Activated CD4-positive, alpha-beta T cell treated with anti-CD3 and anti-CD28 coated beads, Interleukin-2, amount 10 ng/mL, durations not matched to agents 7 days and 5 days (primary cell): ENCODE measurements at places on chromosomes 12 and 14. TPM values are rescaled to one million over a fixed set of nuclear protein-coding genes. Genes with fewer than 3 reads are reported as not detected.

The DUSP16 gene
- 35.9 TPM for total RNA-seq

The PRIMA1 gene
- total RNA-seq, result not detected

The SAMD15 gene
- total RNA-seq, result 0.27 TPM

DNA sequence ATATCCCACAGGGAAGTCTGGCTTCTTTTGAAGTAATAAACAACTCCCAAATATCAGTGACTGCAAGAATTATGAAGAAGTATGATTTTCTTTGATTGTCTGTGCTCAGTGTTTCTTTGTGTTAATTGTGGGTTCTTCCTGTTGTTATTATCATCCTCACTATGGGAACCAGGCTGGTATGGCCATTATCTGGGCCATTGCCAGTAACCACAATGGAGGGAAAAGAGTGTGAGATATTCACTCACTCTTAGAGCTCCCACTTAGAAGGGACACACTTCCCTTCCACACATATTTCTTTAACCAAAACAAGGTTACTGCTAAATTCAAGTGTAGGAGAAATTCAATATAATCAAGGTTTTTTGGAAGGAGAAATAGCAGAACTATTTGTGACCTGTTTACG, 503.7 kb downstream of the SLC6A15 start:
- no peaks in the 10 kb centered on the region for H3K27me3 ChIP-seq
- no peak for DNase-seq
- no peaks in the 10 kb centered on the region for H3K36me3 ChIP-seq
- H3K4me3 ChIP-seq, result no peak overlapping the region
- no peak overlapping the region for H3K27ac ChIP-seq

GRCh38 chr12:106527356-106527755, 55.4 kb upstream of the RFX4 start:
- H3K36me3 ChIP-seq, result no peaks in the 10 kb centered on the region
- no peaks in the 10 kb centered on the region for H3K4me1 ChIP-seq
- H3K27me3 ChIP-seq, result peaks cover 23% of the 10 kb centered on the region
- DNase-seq, result no peak

DNA sequence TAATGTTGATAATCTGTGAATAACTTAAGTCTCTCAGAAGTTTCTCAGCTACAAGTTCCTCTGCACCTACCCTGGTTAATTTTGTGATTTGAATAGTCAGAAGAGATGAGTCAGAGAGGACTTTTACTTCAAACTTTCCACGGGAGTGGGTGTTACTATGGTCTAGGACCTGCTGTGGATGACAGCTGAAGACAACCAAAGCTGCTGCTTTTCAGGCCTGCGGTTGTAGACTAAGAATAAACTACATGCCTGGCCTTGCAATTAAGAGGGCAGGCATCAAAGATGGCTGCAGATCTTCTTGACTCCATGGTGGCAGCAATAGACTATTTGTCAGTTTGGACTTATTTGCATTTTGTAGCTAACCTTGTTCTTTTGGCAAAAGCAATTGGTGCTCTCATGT, 227.1 kb upstream of the KRR1 start:
- H3K36me3 ChIP-seq, result no peaks in the 10 kb centered on the region
- no peak overlapping the region for H3K27ac ChIP-seq
- H3K27me3 ChIP-seq, result peaks cover 9% of the 10 kb centered on the region
- no peaks in the 10 kb centered on the region for H3K4me1 ChIP-seq
